CD4-positive, alpha-beta T cell treated with Interleukin-15 for 4 hours (primary cell): ENCODE measurements at places on chromosomes 7 and 10.

DNA sequence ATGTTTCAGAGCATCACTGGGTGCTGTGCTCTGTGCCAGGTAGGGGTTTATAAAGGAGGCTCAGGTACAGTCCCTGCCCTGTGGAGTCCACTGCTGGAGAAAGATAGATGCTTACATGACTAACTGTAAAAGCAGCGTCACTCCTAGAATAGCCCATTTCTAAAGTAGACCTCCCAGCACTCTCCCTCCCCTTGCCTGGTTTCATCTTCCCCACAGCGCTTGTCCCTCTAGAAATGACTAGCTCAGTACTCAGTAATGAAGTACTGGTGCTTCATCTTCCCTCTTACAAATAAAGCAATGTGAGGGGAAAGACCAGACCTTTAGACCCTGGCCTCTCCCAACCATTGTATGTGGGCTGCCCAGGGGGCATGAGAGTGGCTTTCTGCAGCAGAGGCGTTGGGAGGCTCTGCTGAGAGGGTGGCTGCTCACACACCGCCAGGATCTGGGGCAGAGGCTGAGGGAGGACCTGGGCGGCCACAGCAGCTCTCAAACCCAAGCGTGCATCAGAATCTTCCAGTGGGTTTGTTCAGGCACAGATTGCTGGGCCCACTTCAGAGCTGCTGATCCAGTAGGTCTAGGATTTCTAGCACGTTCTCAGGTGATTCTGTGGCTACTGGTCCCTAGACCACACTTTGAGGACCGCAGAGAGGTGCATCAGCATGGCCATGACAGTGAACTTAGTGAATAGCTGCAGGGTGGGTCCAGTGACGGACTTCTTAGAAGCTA, 110.3 kb upstream of the ANLN start:
- no peak for DNase-seq

GRCh38 chr10:10780746-10781145, 236.9 kb upstream of the CELF2 start:
- DNase-seq, result no peak

- no peak for DNase-seq
Measured at GRCh38 chr10:5196702-5197113, at the start of gene AKR1C4. Gene AKR1C4 (plus strand): TSS chr10:5196837. CDS start chr10:5196868, 31 bp downstream.

- DNase-seq, result no peak
Measured at GRCh38 chr7:37782166-37782565, 66.2 kb upstream of the NME8 start.

GRCh38 chr10:126479280-126479895, 91.1 kb upstream of the ADAM12 start:
- DNase-seq, result no peak
